ENCODE measurements at places on chromosomes 13 and 19.

- no peak for DNase-seq
These were observed 7.4 kb downstream of the MED26 start for GRCh38 chr19:16620584-16620983.

DNA sequence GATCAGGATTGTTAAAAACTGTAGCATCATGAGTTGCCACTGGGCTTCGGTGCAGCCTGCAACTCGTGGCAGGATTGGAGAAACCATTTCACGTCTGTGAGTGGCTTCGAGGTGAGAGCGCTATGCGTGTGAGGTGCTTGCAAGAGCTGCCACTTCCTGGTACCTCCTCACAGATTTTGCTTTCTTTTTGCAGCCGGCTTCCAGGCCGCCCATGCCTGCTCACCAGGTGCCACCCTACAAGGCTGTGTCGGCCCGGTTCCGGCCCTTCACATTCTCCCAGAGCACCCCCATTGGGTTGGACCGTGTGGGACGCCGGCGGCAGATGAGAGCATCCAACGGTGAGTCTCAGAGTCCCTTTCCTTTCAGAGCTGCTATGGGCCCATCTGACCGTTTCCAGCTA is 57.9 kb upstream of the C1QTNF9 start:
- DNase-seq = no peak

DNA sequence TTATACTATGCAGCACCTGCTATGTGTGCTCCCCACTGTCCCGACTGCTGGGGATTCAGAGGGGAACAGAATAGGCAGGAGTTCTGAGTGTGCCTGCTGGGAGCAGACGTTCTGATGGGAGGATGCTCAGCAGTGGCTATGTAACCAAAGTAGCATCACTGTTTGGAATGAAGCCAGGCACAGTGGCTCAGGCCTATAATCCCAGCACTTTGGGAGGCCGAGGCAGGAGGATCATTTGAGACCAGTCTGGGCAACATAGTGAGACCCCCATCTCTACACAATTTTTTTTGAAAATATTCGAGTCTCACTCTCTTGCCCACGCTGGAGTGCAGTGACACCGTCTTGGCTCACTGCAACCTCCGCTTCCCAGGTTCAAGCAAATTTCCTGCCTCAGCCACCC is 6.0 kb downstream of the ATG4D start:
- DNase-seq = no peak

DNA sequence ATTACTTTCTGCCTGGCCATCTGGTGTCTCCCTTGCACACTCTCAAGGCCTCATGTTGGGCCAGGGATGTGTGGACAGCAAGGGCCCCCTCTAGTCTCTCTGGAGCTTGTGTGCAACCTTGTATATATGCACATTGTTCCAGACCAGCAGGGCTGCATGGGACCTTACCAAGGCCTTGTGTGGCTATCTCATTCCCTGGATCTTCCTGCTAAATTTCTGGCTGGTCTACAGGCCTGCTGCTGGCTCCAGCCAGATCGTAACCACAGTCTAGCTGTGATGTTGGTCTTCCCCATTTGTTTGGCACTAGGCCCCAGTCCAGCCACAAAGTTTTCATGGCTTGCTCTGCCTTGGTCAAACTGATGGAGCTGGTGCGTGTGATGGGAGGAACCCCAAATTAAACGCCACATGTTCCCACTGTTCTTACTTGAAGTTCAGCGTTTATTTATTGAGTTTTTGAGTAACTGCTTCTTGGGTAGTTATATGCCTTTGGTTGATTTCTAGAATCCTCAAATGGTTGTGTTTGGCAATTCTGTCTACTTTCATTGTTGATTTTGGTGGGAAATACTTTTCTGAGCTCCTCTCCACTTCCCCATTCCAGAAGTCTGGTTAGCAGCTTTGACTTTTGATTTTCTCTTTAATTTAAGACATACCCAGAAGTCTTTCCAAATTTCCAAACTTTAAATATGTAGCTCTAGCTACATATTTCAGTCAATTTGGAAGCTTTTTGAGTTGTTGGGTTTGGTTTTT is 56.4 kb downstream of the SIPA1L3 start:
- peak; percentile 74 for DNase-seq

GRCh38 chr13:40016953-40017660 is 361.6 kb downstream of the COG6 start:
- DNase-seq = no peak

- no peak for DNase-seq
These were observed 52.5 kb downstream of the GPC5 start for GRCh38 chr13:91450913-91451312.

- no peak for DNase-seq
These were observed 50.8 kb downstream of the TSSK6 start for GRCh38 chr19:19464339-19465098.

DNA sequence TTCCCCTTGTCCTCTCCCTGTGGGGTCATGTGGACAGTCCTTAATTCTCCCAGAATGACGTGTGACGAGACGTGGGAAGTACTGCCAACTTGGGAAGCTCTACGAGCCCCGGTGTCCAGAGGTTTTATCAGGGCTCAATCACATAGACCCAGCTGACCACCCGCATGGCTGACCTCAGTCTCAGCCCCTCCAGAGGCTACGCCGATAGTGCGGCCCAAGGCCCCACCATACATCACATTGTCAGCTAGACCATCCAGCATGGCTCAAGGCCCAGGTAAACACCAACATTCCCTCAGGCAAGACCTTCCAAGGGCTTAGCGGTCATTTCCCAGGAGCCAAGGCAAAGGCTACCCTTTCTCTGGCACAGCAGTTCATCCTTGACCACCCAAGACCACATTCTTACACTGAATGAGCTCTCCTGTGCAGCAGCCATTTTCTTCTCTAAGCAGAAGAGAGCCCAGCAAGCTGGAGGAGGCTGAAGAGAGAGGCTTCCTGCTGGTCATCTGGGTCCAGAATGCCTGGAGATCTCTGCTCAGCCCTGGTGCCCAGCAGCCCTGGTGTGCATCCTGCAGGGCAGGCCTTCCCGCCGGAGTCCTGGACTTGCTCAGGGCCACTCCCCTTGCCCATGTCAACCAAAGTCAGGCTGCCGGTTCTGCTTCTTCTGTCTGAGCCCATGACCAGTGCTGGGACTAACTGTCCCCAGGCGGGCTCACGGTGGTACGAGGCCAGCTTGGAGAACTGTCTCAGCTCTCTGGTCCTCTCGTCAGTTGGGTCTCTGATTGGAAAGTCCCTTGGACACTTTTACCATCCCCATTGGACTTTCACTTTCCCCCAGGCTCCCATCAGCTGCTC is 7.9 kb upstream of the F10 start:
- DNase-seq = no peak

DNA sequence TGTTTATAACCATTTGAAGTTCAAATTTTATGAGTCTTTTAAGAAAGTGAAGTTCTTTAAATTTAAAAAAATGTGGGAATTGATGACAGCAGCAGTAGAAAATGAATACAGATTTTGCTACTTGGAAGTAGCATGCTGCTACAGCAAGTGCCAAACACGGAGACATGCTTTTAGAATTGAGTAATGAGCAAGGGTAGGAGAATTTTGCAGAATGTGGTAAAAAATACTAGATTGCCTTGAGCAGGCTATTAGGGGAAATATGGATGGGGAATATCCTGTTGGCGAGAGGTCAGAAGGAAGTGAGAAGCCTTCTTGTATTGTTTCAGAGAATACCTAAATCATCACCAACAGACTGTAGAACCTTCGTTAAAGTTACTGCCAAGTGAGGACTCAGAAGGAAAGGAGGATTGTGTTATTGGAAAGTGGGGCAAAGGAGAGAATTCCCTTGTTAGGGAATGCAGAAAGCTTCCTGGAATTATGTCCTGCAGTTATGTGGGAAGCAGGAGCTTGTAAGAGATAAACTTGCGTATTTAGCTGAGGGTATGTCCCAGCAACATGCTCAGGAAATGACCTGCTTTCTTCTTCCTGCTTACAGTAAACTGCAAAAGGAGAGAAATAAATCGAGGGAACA is 32.4 kb upstream of the OXGR1 start:
- no peak for DNase-seq

DNA sequence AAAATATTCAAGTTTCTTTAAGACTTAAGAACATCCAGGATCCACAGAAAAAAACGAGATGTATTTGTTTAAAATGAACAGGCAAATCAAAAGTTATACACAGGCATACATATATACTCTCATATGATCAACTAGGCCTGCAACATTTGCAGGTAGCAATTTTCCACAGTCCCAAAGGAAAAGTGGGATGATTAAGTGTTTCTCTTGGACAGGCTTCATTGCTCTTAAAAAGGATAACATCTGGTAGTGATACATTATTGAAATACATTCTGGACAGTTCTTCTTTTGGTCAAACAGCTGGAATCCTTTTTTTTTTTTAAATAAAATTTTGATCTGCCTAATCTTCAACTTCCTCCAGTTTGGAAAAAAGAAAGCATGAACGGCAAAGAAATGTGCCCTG is 114.8 kb upstream of the TDRD3 start:
- no peak for DNase-seq

DNA sequence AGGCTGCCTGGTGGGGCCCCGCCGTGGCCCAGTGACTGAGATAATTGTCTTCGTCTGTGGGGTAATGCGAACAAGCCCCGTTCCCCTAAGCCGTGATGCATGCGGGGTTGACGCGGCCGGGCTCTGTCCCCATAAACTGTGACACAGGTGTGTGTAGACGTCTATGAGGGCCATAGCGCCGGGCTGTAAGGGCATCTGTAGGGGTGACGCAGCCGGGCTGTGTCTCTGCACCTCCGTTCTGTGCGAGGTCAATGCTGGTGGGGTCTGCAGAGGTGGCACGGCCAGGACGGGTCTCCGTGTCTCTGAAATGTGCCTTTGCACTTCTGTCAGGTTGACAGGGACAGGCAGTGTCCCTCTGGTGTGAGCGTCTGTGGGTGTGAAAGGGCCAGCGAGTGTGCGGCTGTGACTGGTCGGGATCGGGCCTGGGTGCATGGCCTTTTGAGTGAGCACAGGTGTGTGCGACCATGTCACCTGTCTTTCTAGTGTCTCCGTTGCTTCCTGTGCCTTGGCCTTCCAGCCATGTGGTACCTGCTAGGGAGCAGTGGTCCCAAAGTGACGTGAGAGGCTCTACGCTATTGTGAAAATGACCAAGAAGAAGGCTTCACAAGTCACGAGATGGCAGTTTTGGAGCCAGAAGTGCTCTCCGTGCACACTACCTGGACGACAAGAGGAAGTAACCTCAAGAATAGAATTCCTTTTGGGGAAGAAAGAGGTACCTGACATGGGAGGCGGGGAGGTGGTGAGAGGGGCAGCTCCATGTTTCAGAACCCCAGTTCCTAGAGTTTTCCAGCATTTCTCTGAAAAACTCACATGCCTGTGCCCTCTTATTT is 16.4 kb upstream of the ZNF331 start:
- DNase-seq = no peak

DNA sequence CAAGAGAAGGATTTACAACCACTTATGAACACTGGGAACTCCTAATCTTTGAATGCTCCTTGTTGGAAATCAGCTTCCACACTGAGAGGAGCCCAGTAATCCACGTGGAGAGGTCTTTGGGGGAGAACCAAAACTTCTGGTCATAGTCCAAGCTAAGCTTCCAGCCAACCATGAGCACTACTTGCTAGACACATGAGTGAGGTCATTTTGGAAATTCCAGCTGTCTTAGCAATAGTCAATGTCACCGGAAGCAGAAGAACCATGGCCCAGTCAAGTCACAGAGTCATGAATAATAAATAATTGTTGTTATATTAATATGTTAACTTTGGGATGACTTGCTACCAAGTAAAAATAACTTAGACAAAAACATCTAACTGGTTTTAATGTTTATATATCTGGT is 324.9 kb upstream of the SGCG start:
- DNase-seq = no peak

- DNase-seq = no peak
These were observed 3.5 kb upstream of the ZNF577 start for GRCh38 chr19:51891193-51891747.

DNA sequence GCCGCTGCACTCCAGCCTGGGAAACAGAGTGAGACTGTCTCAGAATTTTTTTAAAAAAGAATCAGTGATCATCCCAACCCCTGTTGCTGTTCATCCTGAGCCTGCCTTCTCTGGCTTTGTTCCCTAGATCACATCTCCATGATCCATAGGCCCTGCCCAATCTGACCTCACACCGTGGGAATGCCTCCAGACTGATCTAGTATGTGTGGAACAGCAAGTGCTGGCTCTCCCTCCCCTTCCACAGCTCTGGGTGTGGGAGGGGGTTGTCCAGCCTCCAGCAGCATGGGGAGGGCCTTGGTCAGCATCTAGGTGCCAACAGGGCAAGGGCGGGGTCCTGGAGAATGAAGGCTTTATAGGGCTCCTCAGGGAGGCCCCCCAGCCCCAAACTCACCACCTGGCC is at the start of gene KLK2:
TSS of gene KLK2 (plus strand) at position 384 of the 400 bp plus-strand sequence. CDS start 35 bp downstream, outside the sequence.
- no peak for DNase-seq

DNA sequence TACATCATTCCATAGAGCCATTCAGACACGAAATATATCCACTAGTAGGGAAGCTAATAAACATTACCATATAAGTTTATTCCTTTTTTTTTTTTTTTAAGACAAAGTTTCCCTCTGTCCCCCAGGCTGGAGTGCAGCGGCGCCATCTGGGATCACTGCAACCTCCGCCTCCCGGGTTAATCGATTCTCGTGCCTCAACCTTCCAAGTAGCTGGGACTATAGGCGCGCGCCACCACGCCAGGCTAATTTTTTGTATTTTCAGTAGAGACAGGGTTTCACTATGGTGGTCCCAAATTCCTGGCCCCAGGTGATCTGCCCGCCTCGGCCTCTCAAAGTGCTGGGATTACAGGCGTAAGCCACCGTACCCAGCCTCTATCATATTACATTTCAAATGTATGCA is 612 bp upstream of the ZNF154 start:
- DNase-seq = no peak

DNA sequence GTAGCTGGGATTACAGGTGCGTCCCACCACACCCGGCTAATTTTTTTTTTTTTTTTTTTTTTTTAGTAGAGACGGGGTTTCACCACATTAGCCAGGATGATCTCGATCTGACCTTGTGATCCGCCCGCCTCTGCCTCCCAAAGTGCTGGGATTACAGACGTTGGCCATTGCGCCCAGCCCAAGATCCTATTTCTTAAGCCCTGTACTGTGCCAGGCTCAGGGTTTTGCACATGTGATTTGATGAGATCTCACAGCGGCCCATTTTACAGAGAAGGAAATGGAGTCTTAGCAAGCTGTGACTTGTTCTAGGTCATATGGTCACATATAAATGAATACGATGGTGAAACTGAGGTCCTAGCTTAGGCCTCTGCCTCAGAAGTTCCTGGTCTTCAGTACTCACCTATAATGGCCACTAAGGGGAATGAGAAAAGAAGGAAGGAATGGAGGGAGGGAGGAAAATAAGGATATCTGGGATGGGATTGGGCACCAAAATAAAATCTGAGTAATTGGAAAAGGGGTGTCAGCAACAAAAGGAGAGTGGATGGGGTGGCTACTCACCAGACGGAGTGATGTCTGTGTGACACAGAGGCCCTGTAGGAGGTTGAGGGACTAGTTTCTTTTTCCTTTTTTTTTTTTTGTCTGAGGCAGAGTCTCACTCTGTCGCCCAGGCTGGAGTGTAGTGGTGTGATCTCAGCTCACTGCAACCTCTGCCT is 1.3 kb downstream of the OSCAR start:
- DNase-seq = no peak

GRCh38 chr19:15194938-15195337 is 5.9 kb downstream of the NOTCH3 start:
- DNase-seq = peak; percentile 32

- no peak for DNase-seq
These were observed 1.1 kb downstream of the NUDT19 start for GRCh38 chr19:32692727-32693061.
